Naive thymus-derived CD4-positive, alpha-beta T cell (primary cell): ENCODE measurements at places on chromosomes 11 and 22. TPM values are rescaled to one million over a fixed set of nuclear protein-coding genes. Genes with fewer than 3 reads are reported as not detected.

Gene APOBEC3G
- total RNA-seq: 20.2 TPM

Gene CAT
- 55.9 TPM for total RNA-seq

DNA sequence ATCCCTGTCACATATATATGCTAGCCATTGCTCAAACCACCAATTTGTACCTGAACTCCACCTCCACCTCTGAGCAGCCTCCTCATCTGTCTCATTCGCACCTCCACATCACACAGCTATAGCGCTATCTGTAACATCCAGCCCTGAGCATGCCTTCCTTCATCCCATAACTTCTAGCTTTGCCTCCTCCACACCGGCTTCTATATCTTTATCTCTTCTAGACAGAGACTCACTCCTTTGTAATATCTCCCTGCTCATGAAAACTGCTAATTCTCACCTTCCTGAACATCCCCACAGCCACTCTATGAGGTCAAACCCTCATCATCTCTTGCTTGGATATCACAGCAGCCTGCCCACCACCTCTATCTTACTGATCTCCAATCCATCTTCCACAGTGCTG, 5.9 kb downstream of the SIAE start:
- no peak for DNase-seq
- no peak overlapping the region for H3K27ac ChIP-seq
- no peak overlapping the region for H3K4me3 ChIP-seq
- H3K4me1 ChIP-seq: peaks cover 27% of the 10 kb centered on the region

Gene B4GALNT4
- total RNA-seq: 1.2 TPM

Gene OR5AN1
- total RNA-seq: not detected

- H3K27me3 ChIP-seq: no peaks in the 10 kb centered on the region
- H3K27ac ChIP-seq: no peak overlapping the region
- H3K4me1 ChIP-seq: no peaks in the 10 kb centered on the region
- no peak for DNase-seq
- no peaks in the 10 kb centered on the region for H3K36me3 ChIP-seq
Measured at GRCh38 chr22:19779685-19780268, 19.2 kb downstream of the TBX1 start.

DNA sequence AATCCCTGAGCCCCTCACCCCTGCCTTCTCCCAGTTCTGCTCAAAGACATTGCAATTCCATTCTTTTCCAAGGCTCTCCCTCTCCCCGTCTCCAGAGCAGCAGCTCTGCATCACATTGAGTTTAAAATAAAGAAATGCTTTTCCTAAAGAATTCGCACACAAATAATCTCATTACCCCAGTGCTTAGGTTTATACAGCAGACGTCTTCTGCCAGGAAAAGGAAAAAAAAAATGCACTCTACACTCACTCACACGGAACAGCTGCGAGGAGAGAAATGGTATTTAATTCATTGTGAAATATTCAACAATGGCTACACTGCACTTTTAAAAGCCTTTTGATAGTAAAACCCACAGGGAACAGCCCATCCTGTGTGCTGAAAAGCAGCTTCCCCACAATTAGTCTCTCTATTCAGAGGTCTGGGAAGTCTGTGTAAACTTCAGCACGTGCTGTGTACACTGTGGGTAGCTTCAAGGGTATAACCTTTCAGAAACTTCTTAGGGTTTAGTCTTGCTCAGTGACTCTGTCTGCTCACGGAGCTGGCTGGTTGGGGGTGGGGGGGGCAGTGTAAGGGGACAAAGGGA, 42.8 kb downstream of the ETS1 start:
- no peak overlapping the region for H3K4me3 ChIP-seq
- peak overlapping the region; percentile 44 for H3K27ac ChIP-seq
